Umbilical cord (tissue), 2 donors: ENCODE measurements at places on chromosomes 16 and 17. TPM values are rescaled to one million over a fixed set of nuclear protein-coding genes. Genes with fewer than 3 reads are reported as not detected.

- DNase-seq = peak; percentile 17
These were observed 67.4 kb upstream of the SOX9 start for GRCh38 chr17:72053449-72053848.

GRCh38 chr17:46191322-46192188, 1.7 kb downstream of the KANSL1 start:
- peak; percentile 71 for DNase-seq

- no peak for DNase-seq
These were observed 116.6 kb downstream of the MRTFB start for GRCh38 chr16:14187517-14188338.

GRCh38 chr17:30716461-30717290, 107.8 kb downstream of the CRLF3 start:
- DNase-seq = no peak

- DNase-seq = peak; percentile 94
These were observed 44.7 kb downstream of the RPH3AL start for GRCh38 chr17:307741-308507.

DNA sequence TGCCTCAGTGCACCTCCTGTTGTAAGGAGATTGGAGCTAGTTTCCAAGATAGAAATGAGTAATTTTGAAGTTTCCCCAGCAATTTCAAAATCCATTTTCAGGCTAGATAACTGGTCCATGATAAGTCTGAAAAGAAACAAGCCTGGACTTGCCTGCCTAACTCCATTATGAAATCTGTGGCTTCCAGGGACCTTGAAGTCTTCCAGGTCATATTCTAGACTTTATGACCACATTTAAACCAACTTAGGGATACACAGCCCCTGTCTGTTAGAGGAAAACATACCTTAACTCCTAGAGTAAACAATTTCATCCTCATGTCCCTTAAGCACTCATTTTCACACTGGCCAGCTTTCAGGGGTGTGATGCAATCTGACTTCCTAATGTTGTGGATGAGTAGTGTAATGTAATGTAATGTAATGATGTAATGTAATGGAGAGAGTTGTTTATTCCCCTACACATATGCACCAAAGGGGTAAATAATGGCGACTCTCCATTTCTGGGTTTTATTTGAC, 96.7 kb upstream of the FAM20A start:
- DNase-seq = no peak

- no peak for DNase-seq
These were observed 21.4 kb downstream of the CD300LG start for GRCh38 chr17:43868226-43868994.

DNA sequence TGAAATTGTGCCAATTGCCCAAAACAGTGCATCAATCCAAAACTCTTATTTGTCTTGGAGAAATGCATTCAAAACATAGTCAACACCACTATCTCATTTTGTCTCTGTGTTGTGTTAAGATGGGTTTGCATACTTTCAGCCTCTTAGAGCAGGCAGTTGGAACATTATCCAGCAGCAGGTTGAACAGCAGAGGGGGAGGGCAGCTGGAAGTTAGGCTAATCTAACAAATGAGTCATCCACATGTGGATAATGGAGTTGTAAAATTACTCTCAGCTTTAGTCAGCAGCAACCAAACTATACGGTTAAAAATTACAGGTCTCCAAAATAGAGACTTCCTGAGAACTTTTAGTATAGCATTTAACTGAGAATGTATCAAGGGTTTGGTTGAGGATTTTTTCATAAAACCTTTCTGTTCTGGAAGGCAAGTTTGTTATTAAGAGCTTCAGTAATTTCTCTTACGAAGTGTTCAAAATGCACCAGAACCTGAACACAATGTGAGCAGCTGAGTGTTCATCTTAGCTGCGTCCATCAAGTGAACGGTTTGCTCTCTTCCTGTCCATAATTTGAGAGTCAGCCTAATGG, 46.3 kb downstream of the PRKCA start:
- peak; percentile 77 for DNase-seq

Gene LITAFD
- total RNA-seq = 0.48 TPM

DNA sequence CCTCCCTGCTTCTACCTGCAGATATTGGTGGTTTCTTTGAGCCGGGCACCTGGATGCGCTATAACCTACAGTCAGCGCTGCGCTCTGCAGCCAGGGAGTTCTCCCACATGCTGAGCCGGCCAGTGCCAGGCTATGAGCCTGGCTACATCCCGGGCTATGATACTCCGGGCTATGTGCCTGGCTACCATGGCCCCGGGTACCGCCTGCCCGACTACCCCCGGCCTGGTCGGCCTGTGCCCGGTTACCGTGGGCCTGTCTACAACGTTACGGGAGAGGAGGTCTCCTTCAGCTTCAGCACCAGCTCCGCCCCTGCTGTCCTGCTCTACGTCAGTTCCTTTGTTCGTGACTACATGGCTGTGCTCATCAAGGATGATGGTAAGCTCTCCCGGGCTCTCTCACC, 13.2 kb downstream of the CNTNAP1 start:
- no peak for DNase-seq

GRCh38 chr17:61683466-61683865, 92.4 kb upstream of the NACA2 start:
- DNase-seq = no peak
